ENCODE measurements at places on chromosomes 16 and 17.

- DNase-seq: no peak
Measured at GRCh38 chr17:18142417-18142816, 33.9 kb downstream of the MYO15A start.

DNA sequence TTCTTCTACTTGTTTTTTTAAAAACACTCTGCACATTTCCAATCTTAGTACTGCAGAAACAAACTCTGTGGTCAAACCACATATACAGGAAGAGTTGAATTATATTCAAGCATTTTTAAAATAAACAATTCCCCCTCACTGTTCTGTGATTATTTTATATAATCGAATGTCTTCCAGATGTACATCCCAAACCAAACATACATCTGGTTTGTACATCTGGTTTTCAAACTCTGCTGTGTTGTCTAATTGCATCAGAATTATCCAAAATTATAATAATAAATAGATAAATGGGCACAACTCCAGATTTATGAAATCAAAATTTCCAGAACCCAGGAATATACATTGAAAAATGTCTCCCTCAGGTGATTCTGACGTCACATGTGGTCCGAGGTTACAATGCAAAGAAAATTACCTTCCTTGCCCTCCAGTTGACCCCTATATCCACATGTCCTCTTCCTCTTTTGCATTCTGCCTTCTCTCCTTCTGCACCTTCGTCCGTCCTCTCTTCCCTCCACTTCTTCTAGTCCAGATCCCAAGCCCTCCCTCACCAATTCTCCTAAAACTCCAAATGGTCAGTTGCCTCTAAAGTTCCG, 13.3 kb upstream of the CCDC144A start:
- no peak for DNase-seq

GRCh38 chr17:37048811-37049210, 100.1 kb downstream of the AATF start:
- no peak for DNase-seq

DNA sequence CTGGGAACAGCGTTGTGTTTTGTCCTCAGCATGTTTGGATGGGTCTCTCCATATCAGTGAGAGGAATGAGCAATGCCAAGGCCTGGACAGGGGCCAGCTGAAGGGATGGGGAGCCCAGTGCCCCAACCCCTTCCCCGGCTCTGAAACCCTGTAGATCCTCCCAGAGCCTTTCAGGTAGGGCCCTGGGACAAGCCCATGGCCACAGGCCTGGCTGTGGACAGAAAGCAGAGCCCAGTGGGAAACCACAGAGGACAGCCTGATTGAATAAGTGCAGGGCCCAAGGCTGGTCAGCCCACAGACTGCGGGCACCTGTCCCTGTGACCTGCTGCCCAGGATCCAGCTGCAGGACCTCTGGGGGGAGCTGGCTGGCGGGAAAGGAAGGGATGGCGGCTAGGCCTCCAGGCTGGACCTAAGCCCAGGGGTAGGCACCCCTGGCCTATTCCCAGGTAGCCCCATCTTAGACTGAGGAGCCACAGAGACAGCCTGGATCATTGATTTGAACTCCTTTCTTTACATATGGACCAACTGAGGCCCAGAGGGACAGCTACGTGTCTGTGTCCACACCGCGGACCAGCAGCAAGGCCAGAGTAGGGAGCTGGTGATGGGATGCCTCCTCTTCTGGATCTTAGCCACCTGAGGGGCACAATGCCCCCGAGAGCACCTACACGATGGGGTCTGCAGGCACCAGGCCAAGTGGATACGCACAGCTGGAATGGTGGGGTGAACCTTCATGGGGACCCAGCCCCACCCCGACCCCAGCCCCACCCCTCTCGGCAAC, 1.3 kb downstream of the CCDC102A start:
- DNase-seq: no peak

GRCh38 chr16:81650982-81651562, 128.0 kb upstream of the PLCG2 start:
- DNase-seq: no peak

DNA sequence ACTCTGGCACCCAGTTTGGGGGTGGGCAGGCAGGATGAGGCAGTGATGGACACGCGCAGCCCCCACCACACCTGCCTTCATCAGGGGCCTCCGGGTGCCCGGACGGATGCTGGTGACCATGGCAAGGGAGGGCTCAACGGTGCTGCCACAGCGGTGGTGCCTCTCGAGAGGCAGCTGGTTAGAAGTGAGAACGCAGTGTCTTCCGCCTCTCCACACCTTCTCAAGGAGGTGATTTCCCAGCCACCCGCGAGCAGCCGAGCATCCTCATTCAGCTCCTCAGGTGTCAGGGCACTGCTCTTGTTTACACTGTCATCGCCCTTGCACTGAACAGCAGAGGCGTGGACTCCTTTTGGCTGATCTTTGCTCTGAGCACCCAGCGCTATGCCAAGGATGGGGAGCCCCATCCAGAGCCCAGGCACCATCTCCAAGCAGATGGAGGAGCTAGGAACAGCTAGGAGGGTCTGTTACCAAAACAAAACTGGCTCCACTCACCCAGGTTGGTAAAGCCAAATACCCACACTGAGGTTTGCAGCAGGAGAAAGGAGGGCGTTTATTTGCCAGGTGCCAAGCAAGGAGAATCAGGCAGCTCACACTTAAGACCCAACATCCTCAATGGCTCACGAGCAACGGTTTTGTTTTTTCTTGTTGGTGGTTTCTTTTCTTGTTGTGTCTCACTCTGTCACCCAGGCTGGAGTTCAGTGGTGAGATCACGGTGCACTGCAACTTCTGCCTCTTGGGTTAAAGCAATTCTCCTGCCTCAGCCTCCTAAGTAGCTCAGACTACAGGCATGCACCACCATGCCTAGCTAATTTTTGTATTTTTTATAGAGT, 174.3 kb upstream of the TNRC6C start:
- no peak for DNase-seq

DNA sequence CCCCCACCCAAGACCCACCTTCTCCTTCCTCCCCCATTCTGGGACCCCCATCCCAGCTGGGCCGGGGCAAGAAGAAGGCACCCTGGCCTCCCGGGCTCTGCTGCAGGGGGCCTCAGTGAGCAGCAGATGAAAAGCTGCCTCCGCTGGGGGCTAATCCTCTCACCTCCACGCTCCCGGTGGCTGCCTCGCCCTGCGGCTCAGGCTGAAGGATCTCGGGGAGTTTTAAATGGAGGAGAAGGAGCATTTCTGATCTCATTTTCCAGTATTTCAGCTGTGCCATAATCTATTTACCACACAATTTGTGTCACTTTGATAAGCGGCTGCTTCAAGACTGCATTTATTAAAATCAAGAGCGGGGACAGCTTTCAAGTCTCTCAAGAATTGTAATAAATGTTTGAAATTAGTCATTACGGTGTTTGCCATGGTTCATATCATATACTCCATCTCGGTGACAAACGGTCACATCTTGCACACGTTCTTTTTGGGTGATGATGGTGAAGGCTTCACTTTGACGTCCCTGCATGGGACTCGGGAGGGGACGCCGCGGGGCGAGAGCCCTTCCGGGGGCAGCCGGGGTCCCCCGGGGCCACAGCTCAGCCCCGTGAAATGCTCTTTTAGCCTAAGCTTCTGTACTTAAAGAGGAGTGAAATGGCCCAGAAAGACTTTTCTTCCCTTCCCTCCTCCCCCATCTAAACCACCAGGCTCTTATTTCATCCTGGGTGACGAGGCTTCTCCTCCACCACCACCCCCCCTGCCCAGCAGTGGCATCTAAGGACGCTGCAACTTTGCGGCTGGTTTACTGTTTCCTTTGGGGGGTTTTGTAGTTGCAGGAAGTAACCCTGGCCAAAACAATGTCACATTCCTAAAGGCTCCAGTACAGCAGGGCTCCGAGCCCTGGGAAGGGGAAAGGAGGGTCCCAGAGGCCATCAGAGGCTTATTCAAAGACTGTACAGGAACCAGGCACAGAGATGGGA, 313.1 kb upstream of the TNRC6C start:
- DNase-seq: no peak

DNA sequence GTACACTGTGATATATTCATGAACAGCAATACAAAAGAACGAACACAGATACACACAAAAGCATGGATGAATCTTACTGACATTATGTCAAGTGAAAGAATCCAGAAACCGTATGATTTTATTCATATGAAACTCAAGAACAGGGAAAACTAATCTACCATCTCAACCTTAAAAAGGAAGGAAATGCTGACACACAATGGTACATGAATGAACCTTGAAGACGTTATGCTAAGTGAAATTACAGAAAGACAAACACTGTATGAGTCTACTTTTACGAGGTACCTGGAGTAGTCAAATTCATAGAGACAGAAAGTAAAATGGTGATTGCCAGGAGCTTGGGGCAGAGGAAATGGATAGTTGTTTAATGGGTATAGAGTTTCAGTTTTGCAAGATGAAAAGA, 8.7 kb upstream of the PRKCB start:
- no peak for DNase-seq

GRCh38 chr17:80503031-80503430, 26.6 kb upstream of the NPTX1 start:
- no peak for DNase-seq

DNA sequence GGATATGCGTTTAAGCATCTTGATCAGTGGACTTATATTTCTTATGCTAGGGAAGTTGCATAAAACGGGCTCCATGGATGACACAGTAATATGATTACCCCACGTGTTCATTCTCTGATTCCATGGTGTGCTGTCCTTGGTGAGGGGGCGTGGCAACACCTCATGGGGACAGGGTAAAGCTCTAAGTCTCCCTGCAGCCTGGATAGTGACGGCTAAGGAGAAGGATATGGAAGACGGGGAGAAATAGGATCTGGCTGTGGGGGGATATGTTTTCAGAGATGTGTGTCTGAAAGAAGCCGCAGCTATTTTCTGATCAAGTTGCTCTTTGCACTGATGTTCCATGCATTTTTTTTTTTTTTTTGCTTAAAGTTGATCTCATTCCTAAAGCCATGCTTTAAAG, 84.3 kb downstream of the MARCHF10 start:
- DNase-seq: no peak

DNA sequence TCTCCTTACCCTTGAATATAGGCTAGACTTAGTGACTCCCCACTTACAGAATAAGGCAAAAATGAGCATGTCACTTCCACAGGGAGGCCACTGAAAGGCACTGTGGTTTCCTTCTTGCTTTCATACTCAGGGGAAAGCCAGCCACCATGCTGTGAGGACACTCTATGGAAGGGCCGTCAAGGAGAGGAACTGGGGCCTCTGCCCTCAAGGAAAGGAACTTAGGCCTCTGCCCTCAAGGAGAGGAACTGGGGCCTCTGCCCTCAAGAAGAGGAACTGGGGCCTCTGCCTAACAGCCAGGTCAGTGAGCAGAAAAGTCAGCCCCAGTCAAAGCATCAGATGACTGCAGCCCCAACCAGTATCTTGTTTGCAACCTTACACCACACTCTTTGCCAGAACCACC, 30.1 kb downstream of the VPS35 start:
- DNase-seq: peak; percentile 89

- peak; percentile 58 for DNase-seq
Measured at GRCh38 chr16:66954097-66954659, 6.9 kb upstream of the CES3 start.

DNA sequence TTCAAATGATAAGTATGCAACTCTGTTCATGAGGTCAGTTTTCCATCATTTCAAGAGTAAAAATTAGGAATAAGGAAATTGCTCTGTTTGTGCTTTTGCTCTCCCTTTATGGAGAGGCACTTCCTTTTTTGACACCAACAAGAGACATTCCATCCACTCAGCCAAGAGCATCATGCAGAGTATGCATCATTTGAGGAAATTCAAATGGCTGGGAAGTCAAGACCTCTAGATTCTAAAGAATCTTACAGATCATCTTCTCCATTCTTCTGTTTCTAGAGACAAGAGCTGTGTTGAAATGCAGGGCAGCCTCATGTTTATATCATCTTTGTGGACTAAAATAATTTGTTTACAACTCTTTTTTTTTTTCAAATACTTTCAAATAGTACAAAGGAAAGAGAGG, 669.4 kb downstream of the CDH11 start:
- DNase-seq: no peak

- no peak for DNase-seq
Measured at GRCh38 chr17:29982991-29983653, 41.7 kb downstream of the EFCAB5 start.
